ENCODE measurements at places on chromosomes 2 and 18.
A peak's percentile ranks its signal among the peaks of the same experiment; 100 is the strongest.

DNA sequence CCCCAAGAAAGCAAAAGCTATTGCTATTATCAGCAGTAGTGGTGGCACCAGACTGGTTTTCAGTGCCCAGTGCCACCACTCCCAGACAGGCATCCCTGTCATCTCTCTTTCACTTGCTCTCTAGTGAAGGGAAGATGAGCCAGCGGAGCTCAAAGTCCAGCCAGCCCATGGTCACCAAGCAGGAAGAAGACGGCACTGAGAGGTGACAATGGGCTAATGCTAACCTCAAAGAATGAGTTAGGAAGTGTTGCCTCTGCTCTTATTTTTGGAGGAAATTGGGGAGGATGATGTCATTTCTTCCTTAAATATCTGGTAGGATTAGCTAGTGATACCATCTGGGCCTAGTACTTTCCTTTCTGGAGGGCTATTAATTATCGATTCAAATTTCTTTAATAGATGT is 1.7 kb downstream of the SP140 start:
- DNase-seq: no peak

DNA sequence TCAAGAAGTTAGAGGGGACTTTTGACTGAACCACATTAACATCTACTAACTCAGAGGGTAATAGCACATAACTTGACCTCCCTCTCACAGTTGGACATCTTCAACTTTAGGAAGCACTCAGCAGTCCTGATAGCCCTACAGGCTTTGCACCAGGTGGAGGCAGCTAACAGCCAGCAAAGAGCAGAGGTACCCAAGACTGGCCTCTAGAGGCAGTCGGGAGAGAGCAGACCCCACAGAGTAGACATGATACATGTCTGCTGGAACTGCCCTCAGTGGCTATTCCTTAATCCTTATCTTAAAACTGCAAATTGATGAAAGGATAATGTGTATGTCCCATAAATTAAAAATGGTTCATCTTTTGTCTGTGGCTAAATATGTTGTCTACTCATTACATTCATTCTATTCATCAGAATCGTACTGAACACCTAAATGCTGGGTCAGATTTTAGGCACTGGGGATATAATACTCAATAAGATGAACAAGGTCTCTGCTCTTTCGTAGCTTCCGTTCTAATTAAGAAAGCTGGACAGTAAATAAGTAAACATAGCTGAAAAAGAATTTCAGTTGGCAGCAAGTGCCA is 49.8 kb downstream of the CAB39 start:
- no peak for DNase-seq

DNA sequence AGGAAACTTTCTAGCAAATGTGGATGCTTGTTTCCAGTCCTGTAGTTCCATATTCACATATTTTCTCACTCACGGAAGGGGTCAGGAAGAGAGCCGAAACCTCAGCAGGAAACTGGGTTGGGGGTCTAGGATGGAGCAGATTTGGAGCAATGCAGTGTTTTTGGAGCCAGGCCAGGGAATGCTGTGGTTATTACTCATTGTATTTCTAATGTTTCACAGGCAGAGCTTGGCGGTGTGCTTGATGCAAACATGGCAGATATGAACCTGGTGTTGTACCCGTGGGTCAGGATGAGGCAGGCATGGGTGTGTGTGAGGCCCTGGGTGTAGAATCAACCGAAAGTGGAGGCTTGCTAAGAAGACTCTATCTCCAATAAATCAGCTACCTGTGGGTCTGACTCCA is 34.6 kb upstream of the ACKR3 start:
- peak; percentile 35 for DNase-seq

GRCh38 chr2:37851828-37852584 is 73.1 kb upstream of the RMDN2 start:
- DNase-seq: no peak

DNA sequence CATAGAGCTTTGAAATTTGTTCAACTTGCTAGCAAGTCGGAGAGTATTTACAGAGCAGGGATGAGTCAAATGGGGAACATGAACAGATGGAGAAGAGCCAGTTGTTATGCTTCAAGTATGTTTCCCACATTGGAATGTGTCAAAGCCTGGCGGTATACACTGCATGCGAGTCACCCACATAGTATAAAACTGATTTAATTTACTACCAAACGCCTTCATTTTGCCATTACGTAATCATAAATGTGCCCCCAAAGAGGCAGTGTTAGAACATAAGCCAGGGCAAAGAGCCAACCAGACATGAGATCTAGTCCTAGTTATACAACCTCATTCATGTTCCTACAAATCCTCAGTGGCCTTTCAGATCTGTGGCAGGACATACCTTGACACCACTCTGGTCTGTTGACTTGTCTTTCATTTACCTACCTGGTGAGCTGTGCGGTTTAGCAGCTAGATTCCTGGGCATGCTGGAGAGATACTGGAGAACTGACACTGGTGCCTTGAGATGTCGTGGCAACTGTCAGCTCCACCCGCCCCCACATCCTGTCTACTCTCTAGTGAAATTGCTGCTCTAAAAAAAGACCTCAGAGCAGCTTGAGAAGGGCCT is 21.7 kb upstream of the NRP2 start:
- DNase-seq: peak; percentile 84

DNA sequence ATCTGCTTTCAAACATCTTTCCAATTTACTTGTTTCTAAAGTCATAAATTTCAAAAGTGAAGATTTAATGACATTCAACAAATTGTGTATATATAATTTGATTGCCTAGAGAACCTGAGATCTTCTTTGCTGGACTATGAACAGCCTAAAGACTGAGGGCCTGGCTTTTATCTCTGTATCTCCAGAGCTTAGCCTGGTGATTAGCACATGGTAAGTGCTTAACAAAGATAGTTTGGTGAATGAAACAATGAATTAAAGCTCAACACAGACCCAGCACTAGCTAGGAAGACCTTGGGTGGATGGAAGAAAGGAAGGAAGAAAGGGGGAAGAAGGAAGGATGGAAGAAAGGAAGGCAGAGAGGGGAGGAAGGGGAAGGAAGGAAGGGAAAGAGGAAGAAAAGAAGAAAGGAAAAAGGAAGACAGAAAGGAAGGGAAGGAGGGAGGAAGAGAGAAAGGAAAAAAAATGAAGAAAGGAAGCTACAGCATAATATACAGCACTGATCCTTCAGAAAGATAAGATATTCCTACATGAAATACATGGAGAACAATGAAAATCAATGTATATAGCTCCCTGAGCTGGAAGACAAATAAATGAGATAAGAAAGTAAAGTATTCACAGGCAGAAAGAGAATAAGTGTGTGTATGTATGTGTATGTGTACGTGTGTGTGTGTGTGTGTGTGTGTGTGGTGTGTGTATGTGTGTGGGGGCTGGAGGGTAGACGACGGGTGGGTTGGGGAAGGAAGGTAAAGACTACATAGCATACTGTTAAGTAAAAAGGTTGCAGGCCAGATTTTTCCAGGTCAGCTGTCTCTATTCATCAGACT is 318.2 kb downstream of the TNS1 start:
- DNase-seq: no peak

DNA sequence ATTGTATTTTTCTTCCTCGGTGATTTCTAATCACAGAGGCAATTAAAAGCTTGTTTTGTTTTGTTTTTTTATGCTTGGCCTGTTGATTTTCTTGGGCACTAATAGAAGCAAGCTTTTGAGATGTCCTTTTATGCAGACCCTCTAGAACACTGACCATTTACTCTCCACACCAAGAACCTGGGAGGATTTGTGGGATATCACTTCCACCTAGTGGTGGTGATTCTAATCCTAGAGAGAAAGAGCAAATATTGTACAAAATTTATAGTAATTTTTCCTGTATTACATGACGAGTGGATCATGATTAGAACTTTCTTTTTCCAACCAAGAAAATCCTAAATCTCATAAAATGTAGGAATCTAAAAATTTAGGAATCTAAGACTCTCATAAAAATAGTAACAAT is 23.4 kb downstream of the NEMP2 start:
- DNase-seq: peak; percentile 72

DNA sequence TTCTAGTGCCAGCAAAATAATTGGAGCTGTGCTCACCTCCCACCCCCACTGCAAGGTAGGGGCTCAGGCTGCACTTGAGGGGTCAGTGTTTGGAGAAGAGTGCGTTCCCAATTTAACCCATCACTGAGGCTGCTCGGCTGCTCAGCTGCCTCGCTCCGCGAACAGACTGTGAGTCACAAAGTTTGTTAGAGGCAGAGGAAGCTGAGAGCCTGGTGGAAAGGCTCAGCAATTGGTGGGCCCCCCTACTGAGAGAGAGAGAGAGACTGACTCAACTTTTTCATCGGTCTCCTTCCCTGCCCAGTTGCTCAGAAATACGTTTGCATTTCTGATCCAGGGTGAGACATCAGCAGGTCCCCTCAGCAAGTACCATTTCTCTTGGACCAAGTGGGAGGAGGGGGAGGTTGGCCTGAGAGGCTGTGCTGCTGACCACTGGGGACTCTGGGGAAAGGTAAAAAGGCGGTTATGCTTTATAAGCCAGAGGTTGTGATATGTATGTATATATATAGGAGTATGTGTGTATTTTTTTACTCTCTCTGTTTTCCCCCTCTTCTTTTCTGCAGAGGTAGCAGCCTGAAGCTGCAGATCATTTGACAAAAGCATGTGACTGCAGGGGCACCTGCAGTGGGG is 1.5 kb downstream of the EFR3B start:
- DNase-seq: no peak
